ENCODE measurements at places on chromosomes 2 and 18.
A peak's percentile ranks its signal among the peaks of the same experiment; 100 is the strongest.

- no peak for DNase-seq
Measured at GRCh38 chr18:23021623-23022022, 88.5 kb downstream of the RBBP8 start.

DNA sequence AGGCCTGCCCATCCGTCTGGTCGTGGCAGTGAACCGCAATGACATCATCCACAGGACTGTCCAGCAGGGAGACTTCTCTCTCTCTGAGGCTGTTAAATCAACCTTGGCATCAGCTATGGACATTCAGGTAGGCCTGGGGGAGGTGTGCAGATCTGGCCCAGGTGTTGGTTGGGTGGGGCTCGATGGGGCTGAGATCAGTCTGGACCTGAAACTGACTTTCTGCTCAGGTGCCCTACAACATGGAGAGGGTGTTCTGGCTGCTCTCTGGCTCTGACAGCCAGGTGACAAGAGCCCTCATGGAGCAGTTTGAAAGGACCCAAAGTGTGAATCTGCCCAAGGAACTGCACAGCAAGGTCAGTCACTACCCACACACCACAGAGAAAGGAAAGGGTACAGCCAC lies 12.6 kb downstream of the THNSL2 start:
- no peak for DNase-seq

DNA sequence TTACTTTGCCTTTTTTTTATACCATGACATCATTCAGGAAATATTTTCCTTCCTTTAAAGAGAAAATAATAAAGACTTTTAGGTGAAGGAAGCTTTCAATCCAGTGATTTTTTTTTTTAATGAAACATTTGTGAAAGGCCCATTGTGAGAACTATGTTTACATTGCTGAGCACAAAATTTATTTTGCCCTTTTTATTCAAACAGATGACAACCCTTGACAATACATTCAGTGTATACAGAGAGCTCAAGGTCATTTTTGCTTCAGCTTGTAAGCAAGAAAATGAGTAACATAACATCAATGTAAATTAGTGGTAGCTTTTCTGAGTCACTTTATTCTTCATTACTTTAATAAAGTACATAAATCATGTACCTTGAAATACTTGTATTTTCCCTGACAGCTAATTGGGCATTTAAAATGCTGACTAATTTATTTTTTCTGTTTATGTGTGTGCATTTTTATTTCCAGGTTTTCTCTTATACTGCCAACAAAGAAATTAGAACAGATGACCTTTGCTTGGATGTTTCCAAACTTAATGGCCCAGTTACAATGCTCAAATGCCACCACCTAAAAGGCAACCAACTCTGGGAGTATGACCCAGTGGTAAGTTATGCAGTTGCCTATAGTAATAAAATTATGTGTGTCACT lies 121.6 kb downstream of the GALNT1 start:
- no peak for DNase-seq

GRCh38 chr2:9565436-9566153 lies 10.0 kb upstream of the ADAM17 start:
- DNase-seq = no peak

GRCh38 chr2:184294831-184295230 lies 303.5 kb upstream of the ZNF804A start:
- DNase-seq = no peak

- no peak for DNase-seq
Measured at GRCh38 chr2:43067254-43068040, 159.0 kb downstream of the ZFP36L2 start.

- DNase-seq = no peak
Measured at GRCh38 chr18:22332590-22332989, 85.1 kb downstream of the CTAGE1 start.

DNA sequence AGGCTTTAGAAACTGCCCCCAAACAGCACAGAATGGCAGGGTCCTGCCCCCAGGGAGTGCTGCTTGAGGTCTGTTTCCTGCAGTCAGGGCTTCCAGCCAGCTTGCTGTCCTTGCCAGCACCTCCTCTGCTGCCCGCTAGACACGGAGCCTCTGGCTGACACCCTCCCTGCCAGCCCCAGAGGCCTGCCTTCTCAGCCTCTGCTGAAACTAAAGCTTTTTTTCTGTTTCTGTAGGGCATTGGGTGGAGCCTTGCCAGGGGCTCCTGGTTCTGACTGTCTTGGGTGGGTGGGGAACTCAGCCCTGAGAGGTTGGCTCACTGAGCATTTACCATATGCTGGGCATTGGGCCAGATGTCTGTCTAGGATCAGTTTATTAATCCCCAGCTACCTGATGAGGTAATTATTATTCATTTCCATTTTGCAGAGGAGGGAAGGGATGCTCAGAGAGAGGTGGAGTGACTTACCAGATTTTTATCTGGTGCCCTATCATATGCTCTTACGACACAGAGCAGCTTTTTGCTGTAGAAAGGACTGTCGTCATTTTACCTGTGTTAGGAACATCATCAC lies 35.4 kb downstream of the INPP4A start:
- DNase-seq = peak; percentile 33

- DNase-seq = no peak
Measured at GRCh38 chr2:118983133-118983532, 41.1 kb downstream of the MARCO start.

DNA sequence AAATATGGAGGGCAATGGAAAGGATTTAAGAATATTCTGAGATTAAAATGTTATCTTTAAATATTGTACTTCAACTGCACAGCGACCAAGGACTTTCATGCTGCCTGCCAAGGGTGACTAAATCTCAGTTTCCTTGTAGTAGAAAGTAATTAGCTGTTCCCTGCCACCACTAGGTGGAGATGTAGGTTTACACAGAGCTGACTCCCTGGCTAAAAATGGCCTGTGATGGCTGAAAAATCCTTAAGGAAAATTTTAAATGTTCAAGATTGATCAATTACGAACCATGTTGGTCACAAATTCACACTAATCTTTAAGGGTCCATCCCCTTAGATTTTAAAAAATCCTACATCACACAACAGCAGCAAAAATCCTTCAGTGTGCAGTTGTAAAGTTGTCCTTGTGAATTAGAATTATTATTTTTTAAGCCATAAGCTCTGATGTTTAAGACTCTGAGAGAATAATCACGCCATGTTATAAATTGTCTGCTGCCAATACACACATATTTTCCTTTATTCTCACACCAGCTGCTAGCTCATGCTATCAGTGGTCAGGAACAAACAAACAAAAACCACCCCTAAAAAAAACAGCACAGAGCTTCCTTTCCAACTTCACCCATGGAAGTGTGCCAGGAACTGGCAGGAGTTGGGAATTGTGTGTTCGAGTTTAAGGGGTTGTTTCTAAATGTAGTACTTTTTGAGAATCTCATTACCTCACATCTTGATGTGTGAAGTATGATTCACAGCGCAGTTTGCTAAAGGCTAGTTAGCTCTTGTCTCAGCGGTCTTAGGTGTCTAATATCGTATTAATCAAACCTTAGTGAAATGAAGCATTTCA lies 399.8 kb downstream of the TMEM182 start:
- no peak for DNase-seq

- DNase-seq = no peak
Measured at GRCh38 chr2:47050762-47051161, 104.3 kb downstream of the STPG4 start.

GRCh38 chr2:65604246-65604645 lies 171.8 kb upstream of the SPRED2 start:
- no peak for DNase-seq

All from CD4-positive, alpha-beta memory T cell (primary cell).